ENCODE measurements at places on chromosomes 6 and 20.

- no peak for DNase-seq
These were observed 25.5 kb downstream of the C6orf15 start for GRCh38 chr6:31086788-31087440.

DNA sequence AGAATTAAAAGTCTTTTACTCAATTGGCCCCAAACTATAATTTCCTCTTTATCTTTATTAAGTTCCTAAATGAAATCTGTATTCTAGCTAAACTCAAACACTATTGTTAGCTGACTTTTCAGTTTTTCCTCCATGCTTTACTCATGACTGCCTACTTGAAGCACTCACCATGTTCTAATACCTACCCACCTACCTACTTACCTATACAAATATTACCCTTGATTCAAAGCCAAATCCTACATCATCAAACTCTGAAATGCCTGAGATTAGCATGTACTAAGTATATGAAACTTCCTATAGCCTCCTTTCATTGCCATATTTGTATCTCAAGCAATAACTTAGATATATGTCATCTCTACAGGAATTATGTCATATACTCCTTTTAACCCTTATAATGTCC is 259.7 kb downstream of the HDGFL1 start:
- no peak for DNase-seq

- no peak for DNase-seq
These were observed 31.7 kb downstream of the THEMIS start for GRCh38 chr6:127869183-127869582.

DNA sequence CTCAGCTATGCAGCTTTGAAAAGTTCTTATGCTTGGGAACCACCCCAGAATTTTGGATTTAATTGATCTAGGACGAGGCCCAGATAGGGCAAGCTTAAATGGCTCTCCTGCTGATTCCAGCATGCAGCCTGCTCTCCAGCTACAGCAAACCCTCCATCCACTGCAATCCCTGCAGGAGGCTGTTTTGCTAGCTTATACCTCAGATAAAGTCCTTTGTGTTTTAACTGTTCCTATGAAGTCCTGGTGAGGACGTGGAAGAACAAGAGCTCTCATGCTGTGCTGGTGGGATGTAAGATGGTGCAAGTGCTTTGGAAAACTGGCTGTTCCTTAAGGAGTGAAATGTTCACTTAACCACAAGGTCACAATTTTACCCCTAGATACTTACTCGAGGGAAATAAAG is 25.5 kb upstream of the NXT1 start:
- DNase-seq: no peak

Data from GM12891 (cell line).